GM18507 (cell line): ENCODE measurements at places on chromosomes 1 and 21.

- no peak for DNase-seq
Observed at GRCh38 chr1:28062806-28063205, 25.6 kb downstream of the EYA3 start.

DNA sequence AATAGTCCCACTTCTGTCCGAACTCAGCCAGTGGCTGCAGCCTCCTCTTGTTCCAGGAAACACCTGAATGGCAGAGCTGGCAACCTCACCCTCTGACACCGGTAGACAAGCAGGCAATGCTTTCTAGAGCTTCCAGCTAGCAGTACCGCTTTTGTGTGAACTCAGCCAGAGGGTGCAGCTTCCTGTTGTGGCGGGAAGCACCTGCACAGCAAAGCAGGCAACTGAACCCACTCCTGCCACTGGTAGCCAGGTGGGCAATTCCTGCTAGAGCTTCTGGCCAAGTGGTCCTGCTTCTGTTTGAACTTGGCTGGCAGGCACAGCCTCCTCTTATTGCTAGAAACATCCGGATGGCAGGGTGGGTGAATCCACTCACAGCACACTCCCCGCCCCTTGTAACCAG, 40.1 kb upstream of the TMPRSS15 start:
- no peak for DNase-seq

DNA sequence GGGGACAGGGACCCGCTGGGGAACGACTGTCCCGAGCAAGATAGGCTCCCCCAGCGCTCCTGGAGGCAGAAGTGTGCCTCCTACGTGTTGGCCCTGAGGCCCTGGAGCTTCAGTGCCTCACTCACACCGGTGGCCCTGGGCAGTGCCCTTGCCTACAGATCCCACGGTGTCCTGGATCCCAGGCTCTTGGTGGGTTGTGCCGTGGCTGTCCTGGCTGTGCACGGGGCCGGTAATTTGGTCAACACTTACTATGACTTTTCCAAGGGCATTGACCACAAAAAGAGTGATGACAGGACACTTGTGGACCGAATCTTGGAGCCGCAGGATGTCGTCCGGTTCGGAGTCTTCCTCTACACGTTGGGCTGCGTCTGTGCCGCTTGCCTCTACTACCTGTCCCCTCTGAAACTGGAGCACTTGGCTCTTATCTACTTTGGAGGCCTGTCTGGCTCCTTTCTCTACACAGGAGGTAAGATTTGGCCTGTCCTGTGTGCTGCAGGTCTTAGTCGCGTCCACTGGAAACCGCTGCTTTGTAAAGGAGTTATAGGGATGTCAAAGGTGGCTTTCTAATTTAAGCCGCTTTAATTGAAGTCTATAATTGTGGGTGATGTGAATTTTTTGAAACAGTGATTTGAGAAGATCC, 717 bp downstream of the UBIAD1 start:
- no peak for DNase-seq

DNA sequence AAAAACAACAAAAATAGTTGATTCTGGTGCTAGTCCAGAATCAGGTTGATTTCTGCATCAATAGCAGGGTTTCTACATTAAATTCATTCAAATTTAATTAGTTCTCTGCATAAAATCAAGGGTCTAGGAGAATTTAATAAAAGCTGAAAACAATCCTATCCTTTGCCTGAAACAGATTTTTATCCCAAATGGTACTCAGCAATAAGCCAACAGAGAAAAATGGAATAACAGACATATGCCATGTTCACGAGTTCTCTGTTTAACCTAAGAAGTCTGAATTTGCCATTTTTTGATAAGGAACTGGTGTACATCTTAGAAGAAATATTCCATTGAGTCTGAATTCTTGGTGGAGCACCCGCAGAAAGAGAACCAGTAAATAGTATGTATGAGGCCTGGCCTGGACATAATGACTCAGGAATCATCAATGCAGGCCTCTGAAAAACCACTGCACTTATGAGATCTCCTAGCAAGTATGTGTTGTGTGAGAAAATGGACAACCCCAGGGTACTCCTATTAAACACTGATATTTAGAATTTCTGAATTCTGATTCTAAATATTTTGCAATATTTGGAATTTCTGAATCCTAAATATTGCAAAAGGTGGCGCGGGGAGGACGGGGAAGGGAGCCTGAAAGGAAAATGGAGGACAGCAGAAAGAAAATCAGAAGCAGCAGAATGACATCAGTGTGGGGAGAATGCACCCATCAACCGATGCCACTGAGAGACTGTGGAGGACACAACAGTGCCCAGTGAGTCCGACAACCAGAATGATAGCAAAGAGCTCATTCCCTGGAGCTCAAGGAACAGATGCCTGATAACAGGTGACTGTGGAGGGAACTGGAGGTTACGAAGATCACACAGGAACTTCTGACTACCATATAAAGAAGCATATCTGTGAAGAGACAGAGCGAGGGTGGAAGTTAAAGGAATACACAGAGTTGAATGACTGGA, 97.6 kb downstream of the APP start:
- no peak for DNase-seq

DNA sequence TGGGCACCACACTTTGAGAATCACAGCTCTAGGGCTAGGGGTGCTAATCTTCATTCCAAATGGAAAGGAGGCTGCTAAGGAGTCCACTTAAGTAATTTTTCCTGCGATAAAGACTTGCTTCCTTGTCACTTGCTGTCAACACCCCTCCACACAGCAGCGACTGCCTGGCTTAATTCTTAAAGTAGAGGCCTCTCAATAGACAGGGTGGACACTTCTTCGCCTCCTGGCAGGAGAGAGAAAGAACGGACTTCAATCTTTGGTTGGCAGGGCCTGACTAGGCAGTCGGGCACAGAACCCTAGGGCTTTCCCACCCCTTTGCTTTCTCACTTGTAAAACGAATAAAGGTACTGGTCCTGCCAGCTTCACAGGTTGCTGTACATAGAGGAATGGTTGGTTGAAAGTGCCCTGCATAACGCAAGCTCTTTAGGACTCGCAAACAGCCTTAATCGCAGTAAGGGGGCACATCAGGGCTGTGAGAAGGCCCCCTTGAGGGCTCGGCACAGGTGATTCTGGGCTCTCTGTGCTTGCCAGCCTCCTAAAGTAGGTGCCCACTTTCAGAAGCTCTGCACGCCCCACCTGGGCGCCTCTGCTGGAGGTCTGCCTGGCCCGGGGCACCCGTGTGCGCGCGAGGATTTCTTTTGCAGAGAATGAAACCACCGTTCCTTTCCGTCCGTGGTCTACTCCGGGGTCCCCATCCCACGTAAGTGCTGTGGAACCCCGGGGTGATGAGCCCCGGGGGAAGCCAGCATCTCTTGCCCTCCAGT, 47.6 kb upstream of the CD34 start:
- no peak for DNase-seq

DNA sequence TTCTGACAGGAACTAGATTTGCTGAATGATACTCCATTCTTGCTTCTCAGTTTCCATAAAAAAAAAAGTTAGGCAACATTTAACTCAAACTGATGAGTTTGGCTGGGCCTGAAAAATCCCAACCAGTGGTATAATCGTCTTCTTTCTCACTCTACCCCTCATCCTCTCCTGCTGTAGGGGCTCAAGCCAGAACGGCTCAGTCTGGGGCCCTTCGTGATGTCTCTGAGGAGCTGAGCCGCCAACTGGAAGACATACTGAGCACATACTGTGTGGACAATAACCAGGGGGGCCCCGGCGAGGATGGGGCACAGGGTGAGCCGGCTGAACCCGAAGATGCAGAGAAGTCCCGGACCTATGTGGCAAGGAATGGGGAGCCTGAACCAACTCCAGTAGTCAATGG, 1.6 kb downstream of the TXLNA start:
- no peak for DNase-seq

DNA sequence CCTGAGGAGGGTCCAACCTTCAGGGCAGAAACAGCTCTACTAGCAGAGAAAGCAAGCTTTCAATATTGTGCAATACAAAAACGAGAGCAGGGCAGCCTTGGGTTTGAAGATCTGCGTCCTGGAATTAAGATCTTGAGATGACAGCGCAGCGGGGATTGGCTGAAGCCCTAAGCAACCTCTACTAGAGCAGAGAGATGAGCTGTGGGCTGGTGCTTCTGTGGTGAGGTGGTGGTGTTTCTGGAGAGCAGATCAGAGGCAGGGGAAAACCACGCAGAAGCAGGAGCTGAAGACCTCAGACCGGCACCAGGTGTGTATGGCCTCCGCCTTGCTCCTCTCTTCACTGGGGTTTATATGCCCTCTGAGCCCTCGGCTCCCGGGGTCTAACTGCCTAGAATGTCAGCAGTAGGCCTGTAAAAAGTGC, 12.5 kb downstream of the TRAF3IP3 start:
- peak; percentile 52 for DNase-seq

DNA sequence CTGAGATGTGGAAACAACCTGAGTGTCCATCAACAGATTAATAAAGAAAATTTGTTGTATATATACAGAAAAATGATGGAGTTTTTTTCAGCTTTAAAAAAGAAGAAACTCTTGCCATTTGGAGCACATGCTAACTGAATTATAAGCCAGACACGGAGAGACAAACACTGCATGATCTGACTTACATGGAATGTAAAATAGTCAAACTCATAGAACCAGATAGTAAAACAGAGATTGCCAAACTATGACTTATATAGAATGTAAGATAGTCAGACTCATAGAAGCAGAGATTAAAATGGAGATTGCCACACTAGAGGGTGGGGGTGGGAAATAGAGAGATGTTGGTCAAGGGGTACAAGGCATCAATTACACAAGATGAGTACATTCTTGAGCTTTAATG, 1786.6 kb downstream of the PLA2G4A start:
- no peak for DNase-seq

GRCh38 chr1:91754348-91754747, 131.6 kb downstream of the TGFBR3 start:
- DNase-seq: no peak

DNA sequence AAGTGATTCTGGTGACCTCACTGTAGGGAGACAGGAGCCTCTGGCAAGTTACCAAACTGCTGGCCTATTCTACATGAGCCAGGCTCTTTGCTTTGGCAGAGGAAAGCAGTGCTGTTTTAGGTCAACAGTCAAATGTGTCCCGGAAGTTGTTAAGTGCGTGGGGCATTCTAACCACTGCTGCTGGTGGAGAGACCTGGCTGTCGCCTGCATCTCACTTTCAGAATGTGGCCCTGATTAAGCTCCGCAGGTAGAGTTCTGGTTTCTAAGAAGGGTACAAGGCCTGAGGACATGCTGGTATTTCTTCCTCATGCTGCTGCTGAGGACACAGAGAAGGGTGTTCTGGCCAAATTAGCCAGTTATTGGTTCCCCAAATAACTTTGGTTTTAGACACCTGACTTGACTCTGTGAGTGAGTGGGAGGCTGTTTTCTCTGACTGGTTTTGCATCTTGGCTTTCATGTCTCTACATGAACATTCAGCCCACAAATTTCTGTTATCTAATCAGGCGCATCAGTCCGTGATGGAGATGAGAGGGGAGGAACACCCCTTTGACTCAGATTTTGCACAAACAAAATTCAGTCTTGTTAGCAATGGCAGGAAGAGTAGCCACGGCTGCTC, 120.8 kb downstream of the LMO4 start:
- no peak for DNase-seq

- peak; percentile 29 for DNase-seq
Observed at GRCh38 chr1:201348211-201348566, 29.3 kb downstream of the TNNT2 start.

- no peak for DNase-seq
Observed at GRCh38 chr21:31218830-31219608, 125.0 kb downstream of the TIAM1 start.

GRCh38 chr1:12594966-12595756, 22.8 kb downstream of the DHRS3 start:
- no peak for DNase-seq

DNA sequence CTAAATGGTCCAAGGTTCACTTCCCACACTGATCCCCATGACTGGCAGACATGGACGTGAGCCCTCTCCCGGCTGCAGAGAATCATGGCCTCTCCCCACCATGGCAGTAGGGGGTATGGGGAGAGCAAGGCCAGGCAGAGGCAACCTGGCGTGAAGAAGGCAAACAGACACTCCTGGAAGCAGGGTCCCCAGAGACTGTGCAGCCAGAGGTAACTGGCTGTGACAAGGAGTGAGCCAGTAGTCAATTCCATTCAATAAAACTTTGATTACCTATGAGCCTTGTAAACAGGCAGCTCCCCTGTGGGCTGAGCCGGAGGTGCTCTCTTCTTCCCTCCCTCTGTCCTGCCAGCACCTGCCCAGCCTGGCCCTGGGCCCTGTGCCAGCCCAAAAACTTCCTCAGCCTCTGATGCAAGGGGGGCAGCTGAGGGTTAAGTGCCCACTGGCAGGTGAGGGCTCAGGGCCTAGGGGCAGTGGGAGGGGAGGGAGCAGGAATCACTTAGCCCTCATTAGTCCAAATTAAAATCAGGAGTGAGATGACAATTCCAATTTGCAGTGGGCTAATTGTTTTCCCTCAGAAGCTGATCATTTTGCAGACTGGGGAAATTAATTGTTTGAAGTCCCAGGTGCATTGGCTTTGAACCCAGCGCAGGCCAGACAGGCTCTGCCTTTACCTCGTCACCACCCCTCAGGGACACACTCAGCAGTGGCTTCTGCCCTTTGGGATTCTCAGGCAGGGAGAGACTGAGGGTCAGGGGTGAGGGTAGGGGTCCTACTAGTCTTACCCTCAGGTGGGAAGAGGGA, 35.6 kb downstream of the LRRN2 start:
- no peak for DNase-seq

GRCh38 chr1:149979245-149979971, 31.1 kb downstream of the OTUD7B start:
- peak; percentile 9 for DNase-seq

DNA sequence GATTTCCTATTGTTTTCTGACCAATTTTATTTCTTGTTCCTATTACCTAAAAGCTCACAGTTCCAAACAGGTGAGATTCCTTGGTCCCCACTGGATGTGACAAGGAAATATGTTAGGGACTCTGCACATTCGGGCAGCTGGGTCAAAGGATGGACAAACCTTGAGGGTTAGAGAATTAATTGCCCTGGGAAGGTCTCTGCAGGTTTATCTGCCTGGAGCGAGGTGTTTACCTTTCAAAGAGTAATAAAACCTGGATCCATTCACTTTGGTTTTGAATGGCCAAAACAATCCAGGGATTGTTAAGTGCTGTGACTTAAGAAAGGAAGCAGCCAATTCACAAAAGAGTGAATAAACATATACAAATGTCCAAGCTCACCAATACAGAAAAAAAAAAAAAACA, 33.6 kb upstream of the RAB4A start:
- no peak for DNase-seq

- DNase-seq: no peak
Observed at GRCh38 chr1:95049935-95050334, 22.8 kb downstream of the ALG14 start.

DNA sequence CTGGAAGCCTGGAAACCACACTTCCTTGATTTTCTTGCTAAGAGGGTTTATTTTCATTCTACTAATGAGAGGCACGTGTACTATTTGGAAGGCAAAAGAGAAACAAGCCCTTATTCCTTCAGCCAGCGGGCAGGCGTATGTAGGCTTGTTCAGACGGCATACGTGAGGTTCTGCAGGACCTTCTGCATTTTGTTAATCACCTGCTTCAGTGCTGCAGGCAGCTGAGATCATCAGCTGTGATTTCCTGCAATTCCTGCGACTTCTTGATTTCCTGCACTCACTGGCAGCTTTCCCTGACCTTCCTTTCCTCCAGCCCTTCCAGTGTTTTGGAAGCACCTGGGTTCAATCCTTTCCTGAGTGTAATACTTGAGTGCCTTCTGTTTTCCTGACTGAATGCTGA, 43.4 kb downstream of the TSNAX start:
- no peak for DNase-seq
